ENCODE measurements at places on chromosomes 2 and 18.

DNA sequence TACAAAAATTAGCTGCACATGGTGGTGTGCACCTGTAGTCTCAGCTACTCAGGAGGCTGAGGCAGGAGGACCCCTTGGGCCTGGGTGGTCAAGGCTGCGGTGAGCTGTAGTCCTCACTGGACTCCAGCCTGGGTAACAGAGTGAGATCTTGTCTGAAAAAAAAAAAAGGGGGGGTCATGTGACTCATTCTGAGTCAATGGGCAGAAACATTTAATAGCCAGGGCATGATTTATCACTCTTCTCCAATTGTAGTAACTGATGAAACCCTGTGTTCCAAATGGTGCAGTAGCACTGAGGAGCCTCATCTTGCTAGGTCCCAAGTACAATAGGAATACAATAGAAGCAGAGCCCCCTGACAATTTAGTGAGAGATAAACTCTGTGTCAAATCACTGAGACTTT lies 78.9 kb upstream of the CCDC68 start:
- no peak for DNase-seq

DNA sequence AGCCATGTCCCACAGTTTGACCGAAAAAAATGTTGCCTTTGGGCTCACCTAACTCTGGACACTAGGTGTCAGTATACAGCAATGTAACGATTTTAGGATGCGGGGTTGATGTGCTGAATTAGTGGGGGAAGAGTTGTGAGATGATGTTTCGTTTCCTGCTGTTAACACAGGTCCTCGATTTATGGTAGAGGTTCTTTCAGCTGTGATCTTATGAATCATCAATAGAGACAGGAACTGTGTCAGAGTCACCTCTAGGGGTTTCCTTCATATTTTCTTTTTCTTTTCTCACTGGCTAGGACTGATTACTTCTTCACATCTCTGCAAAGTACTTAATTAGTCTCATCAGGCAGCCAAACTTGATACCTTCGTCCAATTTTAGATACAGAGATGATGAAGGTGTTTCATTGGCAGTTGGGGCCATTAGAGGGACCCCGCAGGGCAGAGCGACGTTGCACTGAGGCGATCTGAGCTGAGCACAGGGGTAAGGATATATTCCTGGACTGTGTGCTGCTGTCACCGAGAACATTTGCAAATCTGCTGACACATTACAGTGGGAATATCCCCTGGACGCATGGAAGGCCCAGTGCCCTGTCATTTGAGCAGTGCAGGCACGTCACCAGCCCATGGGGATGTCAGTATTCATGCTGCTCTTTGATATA lies 10.2 kb upstream of the MMADHC start:
- peak; percentile 26 for DNase-seq

DNA sequence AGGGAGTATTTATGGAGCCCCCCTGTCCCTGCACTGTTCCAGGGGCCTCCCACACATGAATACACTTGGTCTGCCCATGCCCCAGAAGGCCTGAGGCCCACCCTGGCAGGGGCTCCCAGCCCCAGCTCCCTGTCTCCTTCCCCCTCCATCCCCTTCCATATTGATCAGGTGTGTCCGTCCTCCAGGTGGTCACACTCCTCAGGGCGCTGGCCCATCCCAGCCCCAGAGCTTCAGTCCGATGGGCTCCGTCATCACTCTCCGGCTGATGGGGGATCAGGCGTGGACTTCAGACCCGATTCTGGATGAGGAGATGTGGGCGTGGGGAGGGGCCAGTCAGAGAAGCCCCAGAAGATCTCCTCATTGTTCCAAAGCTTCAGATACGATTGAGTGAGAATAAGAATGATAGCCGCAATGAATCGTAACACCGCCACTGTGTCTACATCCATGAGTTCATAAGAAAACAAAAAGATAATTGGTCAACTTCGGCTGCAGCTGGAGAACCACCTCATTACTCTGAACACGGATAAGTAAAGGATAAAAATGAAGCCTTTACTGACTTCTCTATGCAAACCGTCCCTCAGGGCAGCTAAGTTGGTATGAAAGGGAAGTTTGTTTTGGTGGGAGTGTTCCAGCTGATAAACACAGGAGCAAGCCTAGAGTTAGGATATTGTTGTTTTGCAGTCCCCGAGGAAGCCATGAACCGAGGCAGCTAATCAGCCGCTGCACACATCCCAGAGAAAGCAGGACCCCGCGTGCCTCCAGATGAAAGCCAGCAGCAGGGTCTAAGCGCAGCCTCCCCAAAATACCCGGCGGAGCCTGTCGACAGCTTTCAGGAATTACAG lies 279.5 kb downstream of the NDUFA10 start:
- no peak for DNase-seq

DNA sequence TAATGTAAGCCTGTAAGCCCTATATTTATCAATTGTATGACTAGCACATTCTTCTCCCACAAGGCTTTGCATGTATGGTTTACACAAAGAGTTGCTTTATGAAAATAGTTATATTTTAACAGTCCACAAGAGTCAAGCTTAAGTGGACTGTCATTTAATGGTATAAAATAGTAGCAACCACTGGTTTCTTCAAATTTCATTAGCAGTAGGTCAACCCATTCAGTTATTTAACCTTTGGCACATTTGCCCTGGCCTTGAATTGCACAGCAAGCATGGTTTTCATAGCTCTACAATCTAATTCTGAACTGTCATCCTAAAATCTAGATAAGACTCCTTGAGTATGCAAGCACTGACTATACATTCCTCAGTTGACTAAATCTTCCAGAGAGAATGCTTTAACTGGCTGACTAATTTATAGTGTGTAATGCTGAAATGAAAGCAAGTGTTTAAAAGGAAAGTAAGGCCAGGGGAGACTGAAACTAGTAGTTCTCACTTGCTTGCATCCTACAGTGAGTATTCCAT lies 1.8 kb downstream of the DPP4 start:
- no peak for DNase-seq

- DNase-seq: no peak
These were observed 23.3 kb downstream of the AOX1 start for GRCh38 chr2:200609028-200609614.

GRCh38 chr2:111185361-111186022 lies 64.8 kb downstream of the BCL2L11 start:
- DNase-seq: no peak

DNA sequence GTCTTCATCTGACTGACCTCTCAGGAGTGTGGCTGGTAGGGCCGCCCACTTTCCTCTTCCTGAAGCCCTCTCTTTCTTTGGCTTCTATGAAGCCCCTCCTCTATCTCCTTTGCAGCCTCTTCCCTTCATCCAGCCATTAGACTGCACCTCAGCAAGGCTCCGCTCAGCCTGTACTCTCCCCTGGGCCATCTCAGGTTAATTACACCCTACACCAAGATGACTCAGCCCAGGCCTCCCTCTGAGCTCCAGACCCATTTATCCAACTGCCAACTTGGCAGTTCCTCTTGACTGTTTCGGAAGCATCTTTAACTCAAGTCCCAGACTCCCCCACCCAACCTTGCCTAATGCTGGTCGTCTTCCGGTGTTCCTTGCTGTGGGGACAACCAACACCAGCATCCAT lies 5.8 kb upstream of the WNT6 start:
- DNase-seq: no peak

DNA sequence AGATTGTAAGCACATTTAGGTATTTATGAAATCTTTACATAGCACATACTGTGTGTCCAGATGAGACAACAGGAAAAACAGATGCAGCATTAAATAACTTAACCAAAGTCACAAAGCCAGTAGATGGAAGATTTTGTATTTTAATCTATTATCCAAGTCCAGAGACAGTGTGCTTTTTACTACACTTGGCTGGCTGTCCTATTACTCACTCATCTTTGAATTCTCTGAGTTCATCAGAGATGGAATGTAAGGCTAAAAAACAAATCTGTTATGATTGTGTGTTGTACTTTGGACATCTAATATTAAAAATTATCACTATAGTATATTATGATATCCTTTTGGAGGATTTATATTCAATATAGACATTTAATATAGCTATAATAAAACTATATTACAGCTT lies 1189.4 kb downstream of the DSC3 start:
- DNase-seq: no peak

DNA sequence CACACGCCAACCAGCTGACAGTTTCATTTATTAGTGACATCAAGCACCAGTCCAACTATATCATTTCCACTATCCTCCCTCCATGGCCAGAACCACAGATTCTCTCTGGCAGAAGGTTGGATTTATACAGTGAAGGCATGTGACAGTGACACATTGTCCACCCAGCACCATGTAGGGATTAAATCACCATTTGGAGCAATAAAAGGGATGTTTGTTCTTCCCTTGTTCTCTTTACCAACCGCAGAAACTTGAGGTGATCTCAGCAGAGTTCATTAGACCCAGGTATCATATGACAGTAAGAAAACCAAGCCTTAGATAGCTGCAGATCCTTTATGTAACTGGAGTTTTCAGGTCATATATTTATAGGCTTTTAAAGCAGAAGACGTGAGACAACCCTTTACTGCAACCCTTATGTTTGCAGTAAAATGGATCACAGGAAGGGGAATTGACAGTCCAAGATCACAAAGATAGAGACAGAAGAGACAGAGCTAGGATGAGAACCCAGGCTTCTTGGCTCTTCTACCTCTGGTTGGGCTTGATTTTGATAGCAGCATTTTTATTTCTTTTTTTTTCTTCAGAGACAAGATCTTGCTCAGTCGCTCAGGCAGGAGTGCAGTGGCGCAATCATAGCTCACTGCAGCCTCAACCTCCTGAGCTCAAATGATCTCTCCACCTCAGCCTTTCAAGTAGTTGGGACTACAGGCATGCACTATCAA lies 80.1 kb downstream of the XDH start:
- DNase-seq: no peak

GRCh38 chr2:101766871-101767739 lies 69.6 kb downstream of the MAP4K4 start:
- DNase-seq: no peak

GRCh38 chr2:150983314-150983897 lies 278.3 kb downstream of the RBM43 start:
- no peak for DNase-seq

All from activated naive CD8-positive, alpha-beta T cell treated with anti-CD3 and anti-CD28 coated beads, Interleukin-2, amount 50 U/mL, for 24 hours (primary cell).